ENCODE measurements at places on chromosomes 2 and 18. TPM values are rescaled to one million over a fixed set of nuclear protein-coding genes. Genes with fewer than 3 reads are reported as not detected.

DNA sequence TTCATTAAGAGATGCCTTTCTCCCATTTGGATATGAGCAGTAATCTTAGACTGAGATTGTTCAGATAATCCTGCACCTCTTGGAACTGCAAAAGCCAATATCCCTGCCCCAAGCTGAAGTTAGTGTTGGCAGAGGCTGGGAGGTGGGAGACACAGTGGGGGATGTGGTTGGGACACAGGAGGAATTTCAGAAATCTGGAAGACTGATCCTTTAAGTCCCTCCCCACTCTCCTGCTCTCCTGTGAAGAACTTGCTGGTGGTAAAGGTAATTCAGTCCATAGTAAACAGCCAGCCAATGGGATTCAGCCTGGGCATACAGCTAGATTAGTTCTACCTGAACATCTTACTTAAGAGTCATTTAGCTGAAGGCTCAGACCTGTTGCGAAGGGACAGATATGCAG is 50.0 kb upstream of the TMEM178A start:
- H3K27ac ChIP-seq = no peak overlapping the region
- H3K4me3 ChIP-seq = no peak overlapping the region
- H3K36me3 ChIP-seq = no peaks in the 10 kb centered on the region
- no peak for DNase-seq
- H3K4me1 ChIP-seq = peaks cover 13% of the 10 kb centered on the region

DNA sequence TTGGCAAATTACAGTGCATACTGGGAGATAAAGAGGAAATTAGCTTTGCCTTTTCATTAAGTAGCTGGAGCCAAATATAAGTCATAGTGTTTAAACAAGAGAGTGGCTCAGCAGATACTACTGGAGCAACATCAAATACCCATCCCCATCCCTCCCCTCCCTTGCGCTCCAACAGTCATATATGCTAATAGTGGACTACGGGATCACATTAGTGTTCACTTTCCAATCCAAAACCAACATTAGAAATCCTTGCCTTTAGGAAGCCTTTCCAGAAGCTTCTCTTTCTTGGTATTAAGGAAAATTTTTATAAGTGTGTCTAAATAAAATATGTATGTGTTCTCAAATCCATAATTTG is 1669.3 kb downstream of the SUCLG1 start:
- H3K4me1 ChIP-seq = peaks cover 5% of the 10 kb centered on the region
- H3K4me3 ChIP-seq = no peak overlapping the region

Gene SLC40A1
- total RNA-seq = 30.3 TPM

GRCh38 chr2:133733901-133734255 is 165.6 kb upstream of the NCKAP5 start:
- no peak overlapping the region for H3K27ac ChIP-seq
- H3K36me3 ChIP-seq = no peaks in the 10 kb centered on the region
- H3K4me1 ChIP-seq = no peaks in the 10 kb centered on the region
- H3K27me3 ChIP-seq = no peaks in the 10 kb centered on the region
- no peak overlapping the region for H3K4me3 ChIP-seq

Gene CXCR1
- total RNA-seq = not detected
